Astrocyte of the spinal cord (primary cell): ENCODE measurements at places on chromosomes 11 and 22.
A peak's percentile ranks its signal among the peaks of the same experiment; 100 is the strongest.

DNA sequence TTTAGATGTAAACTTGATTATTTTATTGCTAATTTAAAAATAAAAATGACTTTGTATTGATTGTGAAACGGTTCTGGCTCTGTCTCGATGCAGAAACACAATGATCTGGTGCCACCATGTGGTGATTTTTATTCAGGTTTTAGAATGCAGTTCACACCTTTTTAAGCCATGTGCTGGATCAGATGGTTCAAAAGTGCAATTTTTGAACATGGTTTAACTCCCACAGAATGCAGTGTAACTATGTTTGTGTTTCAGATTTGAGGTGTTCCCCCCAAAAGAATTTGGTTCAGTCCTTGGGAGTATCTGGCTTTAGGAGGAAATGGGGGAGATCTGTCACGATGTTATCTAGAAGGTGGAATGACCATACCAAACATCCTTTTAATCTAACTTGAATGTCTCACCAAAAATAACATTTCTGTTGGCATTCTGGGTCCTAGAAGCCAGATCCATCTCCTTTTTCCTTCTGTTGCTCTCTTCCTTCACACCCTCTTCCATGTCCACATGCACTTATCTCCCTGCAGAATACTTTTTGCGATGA is 7.9 kb downstream of the MRPL16 start:
- DNase-seq: peak; percentile 70

DNA sequence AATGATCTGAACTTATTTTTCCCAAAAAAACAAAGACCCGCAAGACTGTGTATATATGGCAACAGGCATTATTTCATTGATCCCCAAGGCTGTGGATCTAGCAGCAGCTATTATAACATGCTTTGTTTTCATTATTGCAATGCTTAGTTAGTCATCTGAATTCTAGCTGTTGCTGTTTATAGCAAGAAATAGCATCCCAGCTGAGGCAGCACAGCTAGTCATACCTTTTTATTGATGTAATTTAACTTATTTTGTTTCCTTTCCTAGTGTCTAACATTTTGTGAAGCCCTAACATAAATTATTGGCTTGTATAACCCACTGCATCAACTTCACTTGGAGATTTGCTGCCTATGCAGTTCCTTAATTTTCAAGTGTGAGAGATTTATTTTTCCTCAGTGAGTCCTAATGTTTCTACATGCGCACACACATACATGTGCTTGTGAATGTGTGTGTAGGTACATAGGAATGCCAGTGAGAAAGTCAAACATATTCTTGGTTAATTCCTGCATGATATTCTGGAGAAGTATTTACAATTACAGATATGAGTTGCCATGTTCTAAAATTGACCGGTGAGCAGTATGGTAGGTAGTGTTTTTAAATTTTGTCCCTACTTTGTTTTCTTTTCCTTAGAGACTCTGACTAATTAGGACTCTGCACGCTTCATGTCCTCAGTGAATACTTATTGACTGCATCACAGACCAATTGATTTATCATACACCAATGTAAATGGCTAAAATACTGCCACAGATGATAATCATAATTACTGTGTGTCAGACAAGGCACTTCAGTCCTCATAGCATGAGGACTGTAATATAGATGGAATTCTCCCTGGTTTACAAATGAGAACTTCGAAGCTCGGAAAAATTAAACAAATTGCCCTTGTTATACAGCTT is 119.3 kb downstream of the WNT11 start:
- peak; percentile 76 for DNase-seq

GRCh38 chr11:67649634-67650510 is 658 bp downstream of the ACY3 start:
- DNase-seq: no peak

GRCh38 chr11:11608783-11609232 is 13.0 kb downstream of the GALNT18 start:
- DNase-seq: no peak

GRCh38 chr11:34245041-34245440 is 112.8 kb downstream of the ABTB2 start:
- DNase-seq: no peak

- peak; percentile 60 for DNase-seq
Observed at GRCh38 chr11:117300283-117300663, 9.1 kb downstream of the BACE1-AS start.

GRCh38 chr11:105328061-105328460 is 188.5 kb upstream of the CARD18 start:
- no peak for DNase-seq

DNA sequence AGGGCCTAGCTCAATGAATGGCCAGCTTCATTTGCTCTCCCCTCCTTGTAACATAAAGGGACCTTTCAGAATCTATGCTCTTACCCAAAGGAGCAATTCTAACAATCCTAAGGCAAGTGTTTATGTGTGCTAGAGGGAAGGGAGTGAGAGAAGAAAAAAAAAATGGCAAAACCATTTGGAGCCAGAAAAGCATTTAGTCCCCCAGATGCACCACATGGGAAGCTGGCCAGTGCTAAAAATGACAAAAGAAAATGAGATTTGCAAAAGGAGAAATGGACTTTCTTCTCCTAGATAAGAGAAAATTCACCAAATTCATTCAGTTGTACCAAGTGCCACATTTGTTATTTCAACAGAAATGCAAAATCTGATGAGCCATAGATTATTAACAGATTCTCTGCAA is 52.8 kb downstream of the SERGEF start:
- no peak for DNase-seq

DNA sequence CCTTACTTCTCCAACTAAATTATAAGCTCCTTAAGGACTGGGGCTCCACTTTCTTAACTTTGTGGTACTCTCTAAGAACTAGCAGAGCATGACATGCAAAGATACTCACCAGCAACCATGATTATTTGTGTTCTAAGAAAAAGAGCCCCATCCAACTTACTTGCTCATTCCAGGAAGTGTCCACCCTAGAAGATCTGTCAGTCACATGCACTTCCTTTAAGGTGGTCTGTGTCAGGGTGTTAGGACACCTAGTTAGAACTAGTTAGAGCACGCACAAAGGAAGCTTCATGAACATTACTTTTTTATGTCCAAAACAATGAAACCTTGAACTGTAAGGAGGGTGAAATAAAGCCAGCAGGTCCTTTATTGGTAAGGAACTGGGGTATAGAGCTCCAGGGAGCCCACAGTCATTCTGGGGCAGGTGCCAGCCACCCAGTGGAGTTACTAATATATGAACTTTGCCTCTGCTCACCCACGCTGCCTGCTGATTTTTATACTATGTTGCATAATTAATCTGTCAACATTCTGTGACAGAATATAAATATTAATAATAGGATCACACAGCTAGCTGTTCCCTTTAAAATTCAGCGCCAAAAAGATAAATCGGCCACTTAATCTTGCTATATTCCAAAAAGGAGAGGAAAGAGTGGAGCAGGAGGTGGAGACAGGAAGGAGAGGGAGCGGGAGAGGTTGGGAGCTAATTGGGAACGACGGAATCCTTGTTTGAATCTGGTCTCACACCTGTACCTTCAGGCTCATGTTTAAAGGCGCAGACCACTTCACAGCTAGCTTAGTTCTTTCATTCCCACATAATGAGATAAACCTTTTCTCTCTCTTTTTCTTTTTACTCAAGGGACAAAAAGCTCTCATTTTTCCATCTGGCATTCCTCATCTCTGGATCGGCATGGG is 755.0 kb downstream of the OPCML start:
- no peak for DNase-seq

DNA sequence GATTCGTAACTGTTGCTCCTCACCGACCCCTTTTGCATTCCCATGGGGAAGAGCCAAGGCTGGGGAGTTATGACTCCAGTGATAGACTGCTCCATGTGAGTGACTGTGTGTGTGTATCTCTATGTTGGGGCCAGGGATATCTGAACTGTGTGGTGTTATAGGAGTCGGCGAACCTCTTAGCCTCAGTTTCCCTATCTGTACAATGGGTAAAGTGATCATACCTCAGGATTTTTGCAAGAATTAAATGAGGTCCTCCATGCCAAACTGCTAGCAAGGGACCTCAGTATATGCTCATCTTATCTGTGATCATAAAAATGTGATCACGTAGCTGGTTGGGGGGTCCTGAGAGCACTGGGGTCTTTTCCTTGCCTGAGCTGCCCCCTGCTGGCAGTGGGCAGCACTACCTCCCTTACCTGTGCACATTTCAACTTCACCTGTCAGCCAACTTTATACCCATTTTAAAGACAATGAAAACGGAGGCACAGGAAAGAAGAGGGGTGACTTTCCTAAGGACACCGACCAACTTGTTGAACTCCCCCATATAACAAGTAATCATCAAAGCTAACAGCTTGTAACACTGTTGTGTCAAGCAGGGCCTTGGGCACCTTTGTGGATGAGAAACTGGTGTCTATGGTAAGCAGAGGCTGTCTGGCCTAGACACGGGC is 1.4 kb upstream of the DPP3 start:
- no peak for DNase-seq

DNA sequence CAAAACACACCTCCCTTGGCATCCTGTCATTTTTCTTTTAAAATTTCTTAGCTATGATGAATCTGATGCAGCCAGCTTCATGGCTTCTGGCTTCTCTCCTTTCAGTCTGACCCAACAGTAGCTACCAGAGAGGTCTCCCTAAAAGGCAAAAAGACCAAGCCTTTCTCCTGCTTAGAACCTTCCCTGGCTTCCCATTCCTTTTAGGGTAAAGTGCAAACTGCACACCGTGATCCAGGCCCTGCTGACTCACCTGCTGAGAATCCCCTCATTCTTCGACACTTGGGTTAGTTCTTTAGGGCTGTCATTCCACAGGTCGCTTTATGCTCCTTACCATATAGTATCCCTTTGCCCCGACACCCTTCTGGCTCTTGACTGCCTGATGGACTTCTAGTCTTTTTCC is 362.4 kb downstream of the MIAT start:
- no peak for DNase-seq

- DNase-seq: peak; percentile 67
Observed at GRCh38 chr11:87437844-87438223, 400.1 kb downstream of the TMEM135 start.

- DNase-seq: peak; percentile 67
Observed at GRCh38 chr11:130945896-130946295, 29.6 kb upstream of the SNX19 start.

DNA sequence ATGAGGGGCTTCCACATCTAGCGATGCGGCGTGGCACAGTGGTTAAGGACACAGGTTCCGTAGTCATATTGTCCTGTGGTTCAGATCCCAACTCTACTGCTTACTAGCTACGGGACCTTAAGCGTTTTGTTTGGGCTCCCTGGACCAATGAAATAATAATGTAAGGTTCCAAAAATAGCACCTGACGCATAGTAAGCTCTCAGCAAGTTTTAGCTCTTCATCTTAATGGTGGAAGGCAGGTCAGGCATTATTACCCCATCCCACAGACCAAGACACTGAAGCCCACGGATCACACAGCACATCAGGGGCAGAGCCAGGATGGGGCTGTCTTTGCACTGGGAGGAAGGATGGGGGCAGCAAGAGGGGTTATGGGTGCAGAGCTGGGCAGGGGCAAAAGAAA is 13.0 kb downstream of the DNAJB13 start:
- no peak for DNase-seq

DNA sequence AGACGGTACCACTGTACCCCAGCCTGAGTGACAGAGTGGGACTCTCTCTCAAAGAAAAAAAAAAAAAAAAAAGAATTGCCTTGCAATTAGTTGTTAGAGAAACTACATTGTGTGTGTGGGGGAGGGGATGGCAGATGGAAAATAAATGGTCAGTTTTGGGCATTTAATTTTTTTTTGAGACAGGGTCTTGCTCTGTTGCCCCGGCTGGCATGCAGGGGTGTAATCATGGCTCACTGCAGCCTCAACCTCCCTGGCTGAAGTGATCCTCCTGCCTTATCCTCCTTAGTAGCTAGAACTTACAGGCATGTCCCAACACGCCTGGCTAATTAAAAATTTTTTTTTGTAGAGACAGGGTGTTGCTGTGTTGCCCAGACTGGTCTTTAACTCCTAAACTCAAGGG is 36.4 kb downstream of the WEE1 start:
- DNase-seq: no peak

DNA sequence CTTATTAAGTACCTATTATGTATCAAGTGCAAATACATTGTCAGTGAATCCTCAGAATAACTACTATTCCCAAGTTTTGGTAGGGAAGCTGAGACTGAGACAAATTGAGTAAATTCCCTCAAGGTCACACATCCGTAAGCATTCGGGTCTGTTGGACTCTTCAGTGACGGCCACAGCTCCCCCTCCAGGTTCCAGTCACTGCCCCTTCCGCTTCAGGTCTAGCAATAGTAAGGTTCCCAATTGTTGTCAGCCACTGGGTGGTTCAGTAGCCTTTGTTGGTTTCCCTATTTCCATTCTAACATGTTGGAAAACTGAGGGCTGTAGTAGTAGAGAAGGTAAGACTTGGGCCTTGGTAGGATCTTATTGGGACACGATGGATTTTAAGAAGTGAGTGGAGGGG is 54.9 kb upstream of the TNRC6B start:
- no peak for DNase-seq

DNA sequence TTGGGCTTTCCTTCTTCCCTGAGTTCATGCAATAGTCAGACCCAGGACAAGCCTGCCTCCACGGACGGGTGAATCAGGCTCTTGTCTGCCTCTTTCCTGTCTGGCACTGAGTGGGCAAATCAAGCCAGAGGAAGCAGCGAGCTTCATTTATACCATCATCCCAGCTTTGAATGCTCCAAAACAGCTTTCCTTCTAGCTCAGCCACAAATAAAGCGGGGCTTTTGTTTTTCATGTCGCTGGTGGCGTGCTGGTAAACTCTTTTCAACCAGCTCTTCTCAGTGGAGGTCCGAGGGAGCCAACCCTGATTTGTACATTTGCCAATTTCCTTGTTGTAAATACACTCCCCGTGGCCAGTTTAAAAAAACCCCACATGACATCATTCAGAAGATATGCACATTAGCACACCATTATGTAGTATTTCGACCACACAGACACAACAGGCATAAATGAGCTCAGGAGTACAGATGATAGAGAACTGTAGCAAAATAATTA is 8.6 kb downstream of the C11orf91 start:
- DNase-seq: peak; percentile 98

GRCh38 chr22:38864361-38865191 is 7.4 kb downstream of the CBX6 start:
- no peak for DNase-seq

- no peak for DNase-seq
Observed at GRCh38 chr11:115166820-115167219, 337.4 kb downstream of the CADM1 start.

DNA sequence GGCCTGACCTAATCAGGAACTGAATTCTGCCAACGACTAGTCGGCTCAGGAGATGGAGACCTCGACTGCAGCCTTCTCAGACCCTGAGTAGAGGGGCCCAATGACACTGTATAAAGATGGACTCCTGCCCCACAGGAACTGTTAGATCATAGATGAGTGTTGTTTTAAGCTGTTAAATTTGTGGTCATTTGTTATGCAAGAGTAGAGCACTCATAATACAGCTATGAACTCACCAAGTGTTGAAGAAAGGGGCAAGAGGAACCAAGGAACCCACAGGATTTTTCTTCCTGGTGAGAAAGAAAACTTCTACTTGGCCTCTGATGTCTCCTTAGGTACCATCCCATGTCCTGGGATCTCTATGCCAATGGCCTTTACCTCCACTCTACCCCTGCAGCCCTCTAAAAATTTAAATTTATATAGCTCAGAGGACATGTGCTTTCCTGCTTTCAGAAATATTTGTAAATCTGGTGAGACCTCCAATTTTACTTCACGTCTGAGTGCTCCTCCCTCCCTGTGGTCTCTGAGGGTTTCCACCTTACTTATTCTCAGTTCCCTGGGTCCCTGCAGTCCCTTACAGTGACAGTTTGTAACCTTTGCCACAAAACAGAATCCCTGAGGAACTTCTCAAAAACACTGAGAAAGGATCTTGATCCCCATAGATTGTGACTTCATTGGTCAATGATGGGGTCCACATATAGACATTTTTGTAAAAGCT is 256.3 kb upstream of the ARHGAP20 start:
- peak; percentile 19 for DNase-seq

- no peak for DNase-seq
Observed at GRCh38 chr11:34791780-34792542, 124.2 kb downstream of the APIP start.
